CD4-positive, alpha-beta T cell treated with Interleukin-17A for 4 hours (primary cell): ENCODE measurements at places on chromosomes 12 and 14.

GRCh38 chr14:104319491-104320241, 181.3 kb downstream of the KIF26A start:
- DNase-seq: no peak

GRCh38 chr14:69052181-69052601, 73.1 kb upstream of the ACTN1 start:
- no peak for DNase-seq

DNA sequence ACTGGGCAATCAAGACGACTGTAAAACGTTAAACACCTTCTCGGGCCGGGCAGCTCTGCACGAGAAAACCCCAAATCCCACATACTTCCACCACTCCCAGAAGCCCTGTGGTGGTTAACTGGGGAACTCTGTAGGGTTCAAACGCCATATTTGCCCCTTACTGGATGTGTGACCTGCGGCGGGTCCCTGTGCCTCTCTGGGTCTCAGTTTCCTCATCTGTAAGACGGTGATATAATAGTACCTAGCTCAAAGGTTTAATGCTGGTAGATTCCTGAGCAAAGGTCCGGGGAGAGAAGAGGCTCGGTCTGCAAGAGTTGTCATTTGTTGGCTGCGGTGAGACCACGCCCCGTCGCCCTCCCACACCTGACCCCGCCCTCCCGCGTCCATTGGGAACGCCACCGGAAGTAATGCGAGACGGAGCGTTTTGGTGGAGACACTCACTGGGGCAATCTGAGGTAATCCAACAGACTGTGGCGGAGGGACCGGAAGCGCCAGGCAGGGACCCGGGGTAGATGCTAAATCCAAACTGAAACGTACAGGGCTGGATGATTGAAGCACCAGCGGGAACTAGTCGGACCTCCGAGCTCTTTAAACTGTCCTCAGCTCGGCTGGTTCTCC, 661 bp upstream of the OGFOD2 start:
- peak; percentile 99 for DNase-seq

- no peak for DNase-seq
These were observed 348.3 kb downstream of the BMP4 start for GRCh38 chr14:53608369-53608768.

- no peak for DNase-seq
These were observed 29.5 kb downstream of the CACNA1C start for GRCh38 chr12:2082321-2082720.
